ENCODE measurements at places on chromosomes 7 and 10.

- DNase-seq: no peak
Observed at GRCh38 chr7:100483722-100484672, at the start of gene NYAP1. Gene NYAP1, plus strand, starts transcription at chr7:100483927. Its CDS starts 1,385 bp downstream, at chr7:100485312.

GRCh38 chr7:37916673-37917660, at the start of gene SFRP4:
Gene SFRP4, minus strand, starts transcription at chr7:37916817. Its CDS starts 280 bp downstream, at chr7:37916537.
- DNase-seq: no peak

- DNase-seq: no peak
Observed at GRCh38 chr7:23347033-23347681, 48.0 kb downstream of the MALSU1 start.

DNA sequence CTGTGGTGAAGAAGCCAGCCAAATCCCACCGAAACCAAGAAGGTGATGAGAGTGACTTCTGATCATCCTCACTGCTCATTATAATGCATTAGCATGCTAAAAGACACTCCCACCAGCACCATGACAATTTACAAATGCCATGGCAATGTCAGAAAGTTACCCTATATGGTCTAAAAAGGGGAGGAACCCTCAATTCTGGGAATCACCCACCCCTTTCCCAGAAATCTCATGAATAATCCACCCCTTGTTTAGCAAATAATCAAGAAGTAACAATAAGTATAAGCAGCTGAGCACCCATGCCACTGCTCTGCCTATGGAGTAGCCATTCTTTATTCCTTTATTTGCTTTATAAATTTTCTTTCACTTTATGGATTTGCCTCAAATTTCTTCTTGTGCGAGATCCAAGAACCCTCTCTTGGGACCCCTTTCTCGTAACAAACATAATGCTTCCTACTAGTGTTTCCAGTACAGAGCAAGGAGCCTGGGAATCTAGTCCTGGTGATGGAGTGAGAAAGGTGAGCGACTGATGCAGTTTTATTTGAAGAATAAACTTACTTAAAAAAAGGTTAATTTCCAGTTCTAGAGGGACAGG, 18.4 kb upstream of the EXOC6 start:
- DNase-seq: no peak

DNA sequence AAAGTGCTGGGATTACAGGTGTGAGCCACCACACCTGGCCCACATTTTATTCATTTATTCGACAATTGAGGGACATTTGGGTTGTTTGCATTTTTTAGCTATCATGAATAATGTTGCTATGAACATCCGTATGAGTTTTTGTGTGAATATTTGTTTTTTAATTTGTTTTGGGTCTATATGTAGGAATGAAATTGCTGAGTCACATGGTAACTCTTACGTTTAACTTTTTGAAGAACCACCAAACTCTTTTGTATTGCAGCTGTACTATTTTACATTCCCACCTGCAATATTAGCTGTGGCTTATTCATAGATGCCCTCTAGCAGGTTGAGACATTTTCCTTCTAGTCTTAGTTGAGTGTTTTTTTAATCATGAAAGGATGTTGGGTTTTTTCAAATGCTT, 14.4 kb downstream of the PLAC9 start:
- DNase-seq: no peak

GRCh38 chr10:133272964-133273420, 3.7 kb downstream of the ADAM8 start:
- no peak for DNase-seq

GRCh38 chr7:52344015-52344414, 691.4 kb upstream of the POM121L12 start:
- DNase-seq: no peak
